ENCODE measurements at places on chromosomes 3 and 15.

GRCh38 chr15:28983432-28984311 lies 97.9 kb downstream of the APBA2 start:
- no peak for DNase-seq

- peak; percentile 80 for DNase-seq
These were observed 2.3 kb upstream of the DNAH1 start for GRCh38 chr3:52313774-52314188.

DNA sequence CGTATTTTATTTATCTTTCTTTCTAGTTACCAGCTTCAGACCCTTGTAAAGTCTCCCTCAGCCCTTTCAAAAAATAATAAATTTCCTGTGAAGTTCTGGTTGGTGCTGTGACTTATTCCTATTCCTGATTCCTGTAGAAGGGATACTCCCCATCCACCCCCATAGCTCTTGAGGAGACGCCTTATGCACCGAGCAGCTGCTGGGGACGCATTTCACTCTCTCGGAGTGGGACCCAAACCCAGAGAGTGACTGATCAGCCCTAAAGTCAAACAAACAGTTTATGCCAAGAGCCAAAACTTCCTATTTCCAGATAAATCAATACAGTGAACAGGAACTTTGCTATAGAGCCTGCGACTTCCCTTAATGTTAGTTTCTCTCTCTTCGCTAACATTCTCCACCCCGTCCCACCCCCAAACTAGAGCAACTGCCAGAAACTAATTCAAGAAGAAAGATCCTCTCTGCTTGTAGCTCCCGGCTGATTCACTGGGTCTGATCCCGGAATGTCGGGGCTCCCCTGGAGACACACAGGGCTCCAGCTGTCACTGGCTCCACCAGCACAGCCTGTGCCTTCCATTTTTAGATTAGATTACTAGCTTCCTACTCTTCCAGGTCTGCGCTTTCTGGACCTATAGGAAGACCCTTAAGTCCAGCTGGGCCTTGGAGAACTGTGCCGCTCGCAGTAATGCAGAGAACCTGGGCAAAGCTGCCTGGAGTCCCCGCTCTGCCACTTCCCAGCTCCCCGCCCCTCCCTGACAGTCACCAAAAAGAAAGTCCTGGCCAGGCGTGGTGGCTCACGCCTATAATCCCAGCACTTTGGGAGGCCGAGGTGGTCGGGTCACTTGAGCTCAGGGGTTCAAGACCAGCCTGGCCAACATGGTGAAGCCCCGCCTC lies 45.2 kb downstream of the KLHL25 start:
- DNase-seq, result no peak

DNA sequence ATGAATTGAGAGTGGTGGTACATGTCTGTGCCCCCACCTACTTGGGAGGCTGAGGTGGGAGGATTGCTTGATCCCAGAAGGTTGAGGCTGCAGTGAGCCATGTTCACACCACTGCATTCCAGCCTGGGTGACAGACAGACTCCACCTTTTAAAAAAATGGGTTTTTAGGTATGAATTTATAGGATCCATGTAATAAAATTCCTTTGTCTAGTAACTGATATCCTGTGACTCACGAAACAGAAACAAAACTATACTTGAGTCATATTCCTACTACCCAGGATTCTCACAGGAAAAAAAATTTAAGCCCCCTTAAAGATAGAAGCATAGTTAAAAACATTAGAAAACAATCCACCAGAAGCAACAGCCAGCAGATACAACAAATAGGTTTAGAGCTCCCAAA lies 10.0 kb upstream of the CRTC3 start:
- no peak for DNase-seq

- no peak for DNase-seq
These were observed 1273.6 kb upstream of the GBE1 start for GRCh38 chr3:83034806-83035703.

GRCh38 chr3:94114666-94115065 lies 51.8 kb downstream of the NSUN3 start:
- no peak for DNase-seq
